ENCODE measurements at places on chromosomes 4 and X. TPM values are rescaled to one million over a fixed set of nuclear protein-coding genes. Genes with fewer than 3 reads are reported as not detected.

DNA sequence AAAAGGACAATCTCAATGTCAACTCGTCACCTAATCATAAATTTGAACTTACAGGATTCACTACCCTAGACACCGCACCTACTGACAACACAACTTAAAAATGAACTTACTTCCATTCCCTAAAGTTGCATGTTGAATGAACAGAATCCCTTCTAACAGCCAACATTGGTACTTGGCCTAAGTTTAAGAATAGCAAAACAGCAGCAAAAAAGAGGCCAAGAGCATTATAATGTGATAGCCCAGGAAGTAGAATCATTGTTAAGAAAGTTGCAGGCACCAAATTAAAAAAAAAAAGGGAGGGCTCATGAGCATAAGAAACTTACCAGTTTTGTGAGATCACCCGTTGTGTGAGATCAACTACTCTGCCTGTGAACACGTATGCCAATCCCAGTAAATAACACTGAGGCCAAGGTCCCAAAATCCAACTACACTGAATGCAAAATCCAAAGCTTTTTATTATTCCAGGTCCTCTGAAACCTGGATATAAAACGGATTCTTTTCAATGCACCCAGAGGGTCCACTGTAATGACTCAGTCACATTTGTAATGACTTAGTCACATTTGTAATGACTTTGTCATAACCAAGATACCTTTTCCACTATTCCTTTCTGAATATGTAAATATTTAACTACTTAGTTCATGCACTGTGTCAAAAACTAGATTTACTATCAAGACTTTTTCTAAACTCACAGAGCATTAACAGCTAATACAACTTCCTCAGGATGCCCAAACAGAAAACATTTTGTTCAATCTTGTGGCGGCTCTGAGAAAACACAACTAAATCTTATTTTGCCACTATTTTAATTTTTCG, 6.8 kb downstream of the HNRNPDL start:
- DNase-seq, result no peak

RTL9 gene
- total RNA-seq, result 1.8 TPM

SMPX gene
- total RNA-seq, result not detected

DNA sequence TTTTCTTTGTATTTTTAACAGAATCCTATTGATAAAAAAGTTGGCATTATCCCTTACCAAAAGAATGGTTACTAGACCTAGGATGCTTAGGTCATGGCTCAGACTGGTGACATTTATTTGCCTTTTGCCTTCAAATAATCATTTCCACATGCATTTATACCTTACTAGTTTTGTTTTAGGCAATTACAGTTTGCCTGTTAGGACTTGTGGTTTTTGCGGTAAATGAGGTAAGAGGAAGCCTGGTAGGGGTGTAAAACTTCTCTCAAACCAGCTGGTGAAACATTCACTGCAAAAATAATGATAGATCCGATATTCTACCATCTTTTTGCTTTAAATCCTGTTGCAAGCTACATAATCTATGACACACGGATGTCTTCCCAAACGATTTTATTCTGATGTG, 12.1 kb downstream of the LAMP2 start:
- no peak for DNase-seq
